ENCODE measurements at places on chromosomes 6 and 20.

DNA sequence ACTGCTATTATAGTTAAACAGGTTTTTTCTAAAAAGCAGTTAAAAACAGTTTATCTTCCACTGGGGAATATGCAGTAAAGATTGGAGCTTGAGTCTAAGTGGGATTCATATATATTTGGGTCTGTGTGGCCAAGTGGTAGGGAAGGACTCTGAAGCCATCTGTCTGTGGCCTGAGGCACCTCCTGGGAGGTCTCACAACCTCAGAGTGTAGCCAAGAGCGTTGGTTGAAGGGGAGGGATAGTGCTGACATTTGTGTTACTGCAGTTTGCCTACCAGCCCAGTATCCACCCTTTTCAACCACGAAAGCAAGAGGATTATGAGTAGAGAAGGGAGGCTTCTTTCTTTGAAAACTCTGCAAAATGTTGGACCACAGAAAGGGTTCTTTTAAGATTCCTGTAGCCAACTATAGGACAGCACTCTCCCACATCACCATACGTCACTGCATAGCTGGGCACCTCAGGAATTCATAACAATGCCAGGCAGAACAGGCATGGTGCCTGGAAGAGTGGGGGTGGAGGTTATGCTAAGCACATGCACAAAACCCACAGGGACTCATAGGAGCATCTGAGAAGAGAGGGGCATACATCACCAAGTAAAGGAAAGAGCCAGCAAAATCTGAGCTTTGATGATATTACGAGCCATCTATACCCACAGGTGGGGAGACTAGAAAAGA lies 90.5 kb upstream of the HEY2 start:
- DNase-seq = no peak

DNA sequence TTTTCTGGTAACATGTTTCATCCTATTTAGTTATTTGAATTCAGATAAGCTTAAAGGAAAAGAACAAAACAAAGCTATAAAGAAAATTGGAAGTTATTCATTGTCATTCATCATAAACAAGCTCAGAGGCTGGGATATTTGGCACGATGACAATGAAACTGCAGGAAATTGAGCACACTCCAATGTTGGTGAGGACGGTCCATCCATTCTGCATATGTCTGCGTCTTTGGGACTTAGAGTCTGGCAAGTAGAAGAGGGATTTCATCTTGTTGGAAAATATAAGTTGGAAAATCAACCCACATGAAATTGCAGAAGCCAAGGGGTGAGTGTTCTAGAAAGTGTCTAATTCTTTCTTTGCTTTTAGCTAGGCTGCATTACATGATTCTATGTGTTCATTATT lies 78.4 kb downstream of the HDGFL1 start:
- DNase-seq = no peak

DNA sequence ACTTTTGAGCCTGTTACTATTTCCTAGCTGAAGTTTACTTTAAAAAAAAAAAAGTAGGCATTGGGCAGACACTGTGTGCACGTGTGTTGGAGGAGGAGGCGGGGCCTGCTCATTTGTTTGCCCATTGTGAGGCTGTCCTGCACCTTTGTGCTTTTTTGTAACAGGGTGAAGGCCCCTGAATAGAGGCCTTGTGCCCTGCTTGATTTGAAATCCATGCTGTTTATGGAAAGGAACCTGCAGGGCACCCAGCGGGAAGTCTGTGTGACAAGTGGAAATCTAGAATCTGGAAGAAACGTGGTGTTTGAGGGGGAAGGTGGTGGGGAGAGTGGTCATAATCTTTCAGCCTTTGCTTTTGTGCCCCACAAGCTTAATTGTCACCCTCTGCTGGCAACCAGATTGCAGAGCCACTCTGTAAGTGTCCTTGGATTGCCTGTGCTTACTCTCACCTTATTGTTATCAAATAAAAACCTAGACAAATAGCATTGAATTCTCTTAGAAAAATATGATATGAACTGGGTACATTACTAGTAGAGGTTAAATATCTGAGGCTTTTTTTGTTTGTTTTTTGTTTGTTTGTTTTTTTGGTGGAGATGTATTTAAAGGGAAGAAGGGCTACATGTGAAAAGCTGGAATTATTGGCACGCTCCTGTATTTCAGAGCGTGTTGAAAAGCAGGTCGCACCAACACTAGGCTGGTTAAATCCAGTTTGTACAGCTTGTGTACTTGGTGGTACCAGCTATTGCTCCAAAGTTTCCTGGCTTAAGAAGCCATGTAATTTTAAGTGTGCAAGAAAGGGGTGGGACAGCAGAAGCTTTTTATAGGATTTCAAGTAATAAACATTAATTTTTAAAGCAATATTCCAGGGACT lies 156.3 kb downstream of the ARID1B start:
- no peak for DNase-seq

DNA sequence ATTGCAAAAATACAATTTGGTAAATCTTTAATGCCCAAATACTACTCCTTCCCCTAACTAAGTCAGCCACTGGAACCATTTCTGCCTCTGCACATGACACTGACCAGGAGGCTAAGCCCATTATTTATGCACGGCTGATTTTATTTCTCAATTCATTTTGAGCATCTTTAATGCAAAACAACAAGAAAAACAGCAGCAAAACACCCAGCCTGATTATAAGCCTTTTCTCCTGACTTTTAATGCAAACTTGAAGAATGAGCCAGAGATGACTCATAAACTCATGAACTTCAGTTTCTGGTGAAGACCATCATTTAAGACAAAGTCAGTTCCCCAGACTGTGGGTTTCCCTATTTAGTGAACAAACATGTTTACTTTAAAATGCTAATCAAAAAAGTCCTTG lies 51.6 kb downstream of the CYP24A1 start:
- no peak for DNase-seq

- no peak for DNase-seq
These were observed 5.6 kb downstream of the SPATA2 start for GRCh38 chr20:49909499-49910339.

DNA sequence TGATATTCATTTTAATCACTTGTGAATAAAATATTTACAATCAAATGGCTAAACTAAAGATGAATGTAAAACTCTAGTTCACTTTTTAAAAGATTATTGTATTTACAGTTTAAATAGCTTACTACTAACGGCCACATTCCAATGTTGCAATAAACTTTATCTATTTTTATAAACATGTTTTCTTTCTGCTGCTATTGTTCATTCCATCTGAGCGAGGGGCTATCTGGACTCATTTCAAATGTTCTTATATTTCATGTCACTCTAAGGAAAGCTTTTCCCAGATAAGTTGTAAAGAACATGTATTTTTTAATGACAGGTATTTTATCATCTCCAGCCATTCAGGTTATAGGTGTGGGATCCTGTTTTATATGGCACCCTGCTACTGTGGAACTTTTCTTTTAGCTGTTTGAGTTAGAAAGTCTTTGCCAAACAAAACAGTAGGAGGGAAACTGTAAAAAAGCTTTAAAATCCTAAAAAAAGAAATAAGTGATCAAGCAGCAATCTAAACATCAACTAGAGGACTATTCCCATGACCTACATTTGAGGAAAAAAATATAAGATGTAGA lies 42.5 kb downstream of the HMGCLL1 start:
- DNase-seq = no peak

- no peak for DNase-seq
These were observed 739 bp downstream of the CTSZ start for GRCh38 chr20:59006167-59006863.

GRCh38 chr6:63527658-63528514 lies 44.4 kb upstream of the LOC128125822 start:
- DNase-seq = no peak

- no peak for DNase-seq
These were observed 7.8 kb downstream of the HMGN3 start for GRCh38 chr6:79226660-79227059.

GRCh38 chr6:105177556-105177955 lies 2.3 kb downstream of the POPDC3 start:
- no peak for DNase-seq

DNA sequence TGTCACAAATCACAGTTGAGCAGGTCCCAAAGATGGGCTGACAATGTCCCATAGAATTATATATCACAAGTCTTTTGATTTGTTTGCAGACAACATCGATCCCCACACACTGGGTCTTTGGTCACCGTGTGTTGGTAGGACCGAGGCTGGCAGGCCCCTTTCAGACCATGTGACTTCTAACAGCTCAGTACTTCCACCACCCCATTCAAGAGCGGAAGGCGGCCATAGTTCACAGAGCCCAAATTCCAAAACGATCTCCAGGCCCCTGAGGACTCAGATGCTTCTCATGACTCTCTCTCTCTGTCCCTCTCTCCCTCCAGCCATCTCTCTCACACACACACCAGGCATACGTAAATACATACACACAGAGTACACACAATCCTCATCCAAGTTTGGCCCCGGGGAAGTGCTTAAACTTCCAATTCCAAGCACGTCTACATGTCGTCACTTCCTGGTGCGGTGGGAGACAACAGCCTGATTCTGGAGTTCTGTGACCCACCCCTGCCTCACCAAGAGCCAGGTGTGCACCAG lies 155.9 kb upstream of the INSM1 start:
- DNase-seq = no peak

DNA sequence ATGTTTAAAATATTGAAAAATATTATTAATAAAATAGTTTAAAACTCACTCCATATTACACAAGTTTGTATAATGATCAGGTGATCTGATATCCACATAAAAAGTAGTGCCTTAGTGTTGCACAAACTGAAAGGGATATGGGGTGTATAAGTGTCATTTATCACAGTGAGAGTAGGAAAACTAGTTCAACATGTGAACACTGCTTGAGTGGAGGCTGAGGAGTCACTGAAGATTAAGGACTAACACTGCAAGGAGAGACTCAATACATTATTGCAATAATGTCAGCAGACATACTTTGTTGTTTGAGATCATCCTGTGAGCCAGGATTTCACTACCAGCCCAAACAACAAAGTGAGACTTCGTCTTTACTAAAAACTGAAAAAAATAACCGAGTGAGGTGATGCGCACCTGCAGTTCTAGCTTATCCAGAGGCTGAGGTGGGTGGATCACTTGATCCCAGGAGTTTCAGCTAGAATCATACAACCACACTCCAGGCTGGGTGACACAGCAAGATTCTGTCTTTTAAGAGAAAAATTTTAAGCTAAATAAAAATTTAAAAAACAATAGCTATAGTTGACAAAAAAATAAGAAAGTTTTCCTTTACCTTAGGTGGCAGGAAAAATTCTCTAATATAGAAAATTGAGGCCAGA lies 2.4 kb upstream of the KHDC1L start:
- DNase-seq = no peak

DNA sequence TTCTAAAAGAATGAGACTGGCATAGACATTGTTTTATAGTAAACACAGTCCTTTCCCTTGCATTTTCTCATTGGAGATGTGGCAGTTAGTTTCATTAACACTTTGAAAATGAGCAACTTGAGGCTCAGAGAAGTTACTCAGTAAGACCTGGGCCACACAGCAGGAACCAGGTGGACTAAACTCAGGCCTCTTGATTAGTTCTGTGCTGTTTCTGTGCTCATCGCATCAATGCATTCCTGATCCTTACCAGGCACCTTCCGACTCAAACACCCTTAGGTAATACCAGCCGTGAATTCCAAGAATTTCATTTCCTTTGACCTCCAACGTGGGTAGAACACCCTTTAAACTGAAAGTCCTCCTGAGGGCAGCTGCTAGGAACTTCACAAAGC lies 362.8 kb downstream of the ESR1 start:
- no peak for DNase-seq

GRCh38 chr6:2547355-2547754 lies 203.4 kb downstream of the MYLK4 start:
- no peak for DNase-seq

DNA sequence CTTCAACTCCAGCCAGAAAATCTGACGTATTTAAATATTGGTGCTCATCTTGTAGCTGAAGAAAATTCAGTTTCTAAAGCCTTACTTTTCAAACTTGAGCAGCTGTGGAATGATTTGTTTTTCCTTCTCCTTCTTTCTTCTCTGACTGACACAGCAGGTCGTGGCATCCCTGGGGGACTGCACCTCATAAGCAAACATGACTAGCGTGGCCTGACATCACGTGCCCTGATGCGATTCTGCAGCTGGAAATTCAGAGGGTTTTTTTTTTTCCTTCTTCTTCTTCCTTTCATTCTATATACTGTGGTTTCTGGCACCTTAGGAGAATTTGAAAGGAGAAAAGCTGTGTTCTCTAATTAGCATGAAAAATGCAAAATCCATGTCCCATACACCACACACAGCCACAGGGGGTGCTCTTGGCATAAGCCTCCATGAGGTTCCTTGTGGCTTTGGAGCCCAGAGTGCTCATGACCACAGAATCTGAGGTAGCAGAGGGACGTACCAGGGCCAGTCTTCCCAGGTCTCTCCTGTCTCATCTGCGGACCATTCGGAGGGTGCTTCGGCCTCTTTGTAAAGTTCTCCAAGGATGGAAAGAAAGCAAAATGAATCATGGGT lies 258.5 kb upstream of the CDH4 start:
- DNase-seq = no peak

DNA sequence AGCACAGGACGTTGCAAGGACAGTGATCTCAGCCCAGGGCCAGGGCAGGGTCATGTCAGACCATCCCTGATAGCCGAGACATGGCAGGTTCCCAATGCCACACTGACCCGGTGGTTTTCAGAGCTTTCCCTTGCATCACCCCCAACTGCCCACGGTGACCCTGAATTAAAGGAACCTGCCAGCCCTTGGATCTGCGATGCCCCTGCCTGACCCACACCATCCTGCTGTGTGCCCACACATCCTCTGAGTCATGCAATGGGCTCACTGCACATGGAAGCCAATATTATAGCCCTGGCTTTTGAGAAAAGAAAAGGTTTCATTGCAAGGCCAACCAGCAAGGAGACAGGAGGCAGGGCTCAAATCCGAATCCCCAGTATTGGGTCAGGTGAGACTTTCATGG lies 132.6 kb upstream of the CST7 start:
- no peak for DNase-seq

- DNase-seq = no peak
These were observed 439.7 kb downstream of the RFPL4B start for GRCh38 chr6:112786801-112787200.

- DNase-seq = no peak
These were observed 26.1 kb downstream of the CGA start for GRCh38 chr6:87068795-87069194.

DNA sequence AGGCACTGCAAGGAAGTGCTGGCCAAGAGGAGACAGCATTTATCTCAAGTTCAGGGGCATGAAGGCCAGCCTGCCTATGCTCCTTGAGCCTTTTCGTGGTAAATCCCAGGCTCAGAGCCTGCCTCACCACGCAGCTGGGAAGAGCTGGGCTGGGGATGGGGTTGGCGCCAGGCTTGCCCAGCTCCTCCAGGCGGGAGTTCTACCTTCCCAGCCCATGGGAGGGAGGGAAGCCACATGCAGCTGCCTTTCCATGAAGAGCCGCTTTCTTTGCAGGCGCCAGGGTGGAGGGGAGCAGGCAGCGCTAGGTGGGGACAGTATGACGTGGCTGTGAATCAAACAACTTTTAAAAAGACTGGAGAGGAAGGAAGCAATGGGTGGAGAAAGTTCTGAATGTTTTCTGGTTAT lies 19.5 kb upstream of the SIRT5 start:
- no peak for DNase-seq

- DNase-seq = no peak
These were observed 18.9 kb downstream of the TTBK1 start for GRCh38 chr6:43262000-43262779.

DNA sequence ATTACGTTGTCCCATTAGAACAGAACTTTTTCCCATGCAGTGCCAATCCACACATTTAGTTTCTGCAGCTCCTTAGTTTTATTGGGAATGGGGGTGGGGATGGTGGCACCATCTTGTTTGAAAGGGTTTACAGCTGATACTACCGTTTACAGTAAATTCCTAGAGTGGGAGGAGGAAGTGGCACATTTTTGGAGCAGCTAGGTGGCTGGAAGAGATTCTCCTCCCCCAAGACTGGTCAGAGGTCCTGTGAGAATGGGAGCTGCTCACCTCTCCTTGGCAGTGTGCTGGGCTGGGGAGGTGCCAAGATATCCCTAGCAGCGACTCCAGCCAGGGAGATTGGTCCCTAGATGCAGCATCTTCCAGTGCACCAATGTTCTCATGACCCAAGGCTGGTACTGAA lies 12.4 kb upstream of the CCN6 start:
- DNase-seq = no peak
